Dermis blood vessel endothelial cell (primary cell): ENCODE measurements at places on chromosomes 6 and 20. TPM values are rescaled to one million over a fixed set of nuclear protein-coding genes. Genes with fewer than 3 reads are reported as not detected.

The C20orf141 gene
- not detected in 2 replicates for total RNA-seq

The ALDH5A1 gene
- 1.0 and 1.2 TPM in 2 replicates for total RNA-seq

The TSPO2 gene
- not detected in 2 replicates for total RNA-seq

The C20orf202 gene
- not detected in 2 replicates for total RNA-seq

The SFTA2 gene
- not detected in 2 replicates for total RNA-seq

The OTOR gene
- total RNA-seq = not detected in 2 replicates

The PTCHD4 gene
- total RNA-seq = 6.1 and 9.7 TPM in 2 replicates

The GRM1 gene
- 0.05 TPM in 1 of 2 replicates, not detected in the other for total RNA-seq

GRCh38 chr20:54199721-54200176 is 8.1 kb upstream of the PFDN4 start:
- peak; percentile 83 for DNase-seq

GRCh38 chr20:38143646-38144554 is 21.2 kb downstream of the TGM2 start:
- peak; percentile 94 for DNase-seq

DNA sequence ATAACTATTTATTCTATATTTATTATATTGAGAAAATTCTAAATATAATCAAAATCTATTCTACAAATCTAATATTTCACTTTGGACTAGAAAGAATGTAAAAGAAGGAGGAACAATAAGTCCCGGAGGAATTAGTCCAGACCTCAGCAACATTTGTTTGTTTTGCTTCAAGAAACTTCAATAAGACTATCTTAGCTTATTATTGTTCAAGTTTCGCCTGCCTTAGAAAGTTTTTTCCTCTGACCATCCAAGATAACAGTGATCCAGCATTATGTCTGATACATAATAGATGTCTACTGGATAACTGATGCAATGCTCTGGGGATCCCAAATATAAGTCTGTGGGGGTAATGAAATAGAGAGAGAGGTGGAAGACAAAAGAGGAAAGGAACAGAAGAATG is 28.7 kb upstream of the NT5E start:
- no peak for DNase-seq

DNA sequence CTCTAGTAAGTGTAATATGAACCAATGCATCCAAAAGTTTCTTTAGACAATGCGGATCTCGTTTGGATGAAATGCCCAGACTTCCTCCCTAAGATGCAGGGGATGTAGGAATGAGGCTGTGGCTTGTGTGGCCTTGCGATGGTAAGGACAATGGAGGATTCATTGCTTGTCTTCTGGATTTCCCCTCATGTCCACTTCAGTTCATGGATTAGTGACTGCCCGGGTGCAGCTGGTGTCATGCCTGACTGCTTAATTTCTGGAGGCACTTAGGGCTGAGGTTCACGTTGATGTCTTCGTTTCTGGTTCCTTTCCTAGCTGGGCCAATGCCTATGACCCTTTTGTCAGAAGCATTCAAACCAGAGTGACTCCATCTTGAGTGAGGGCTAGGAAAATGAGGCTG is 93.8 kb downstream of the SCP2D1 start:
- DNase-seq = no peak

GRCh38 chr6:40681622-40682021 is 94.5 kb upstream of the LRFN2 start:
- no peak for DNase-seq

DNA sequence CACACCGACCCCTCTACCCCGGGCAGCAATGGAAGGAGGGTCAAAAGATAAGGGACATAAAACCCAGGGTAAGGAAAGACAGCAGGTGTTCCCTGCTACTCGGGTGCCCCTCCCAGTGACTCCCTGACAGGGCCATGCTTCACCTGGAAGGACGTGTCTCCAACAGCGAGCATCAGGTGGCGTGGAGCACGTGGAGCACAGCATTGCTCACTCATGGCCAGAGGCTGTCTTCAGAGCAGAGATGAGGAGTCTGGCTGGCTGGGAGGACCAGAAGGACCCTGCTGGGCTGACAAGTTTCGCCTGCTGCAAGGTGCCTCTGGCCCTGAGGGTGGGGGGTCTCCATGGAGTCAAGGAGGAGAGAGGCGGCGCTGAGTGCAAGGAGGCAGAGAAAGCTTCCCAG is 15.3 kb upstream of the CDH22 start:
- no peak for DNase-seq

DNA sequence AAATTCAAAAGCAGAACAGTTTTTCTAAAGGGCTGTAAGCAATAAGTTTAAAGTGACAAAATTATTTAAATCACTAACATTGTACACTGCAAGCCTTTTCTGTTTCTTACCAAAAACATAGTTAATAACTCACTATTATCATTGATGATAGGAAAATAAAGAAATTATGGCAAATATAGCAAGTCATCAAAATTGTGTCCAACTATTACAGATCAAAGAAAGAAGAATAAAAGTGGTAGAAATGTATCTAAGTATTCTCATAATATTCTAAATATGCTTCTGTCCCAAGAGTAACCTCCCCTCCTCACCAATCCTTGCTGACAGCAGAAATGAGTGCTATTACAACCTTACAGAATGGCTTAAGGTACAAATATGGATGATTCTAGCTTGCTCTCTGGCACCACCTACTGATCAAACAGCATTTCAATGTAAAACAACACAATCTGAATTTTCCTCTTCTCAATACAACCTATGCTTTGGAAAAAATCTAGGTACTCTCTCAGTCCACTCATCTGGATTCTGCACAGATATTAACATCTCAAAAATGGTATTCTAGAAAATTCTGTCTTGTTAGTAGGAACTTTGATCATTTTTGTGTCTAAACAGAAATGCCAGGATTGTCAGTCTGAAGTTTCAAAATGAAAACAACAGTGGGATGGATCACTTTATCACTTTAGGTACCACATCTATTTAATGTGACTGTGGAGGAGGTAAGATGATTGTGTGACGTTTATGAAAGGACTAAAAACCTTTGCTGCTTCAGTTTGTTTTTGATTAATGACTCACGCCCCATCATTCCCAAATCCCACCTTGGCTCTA is 40.9 kb downstream of the ZFP64 start:
- peak; percentile 75 for DNase-seq

DNA sequence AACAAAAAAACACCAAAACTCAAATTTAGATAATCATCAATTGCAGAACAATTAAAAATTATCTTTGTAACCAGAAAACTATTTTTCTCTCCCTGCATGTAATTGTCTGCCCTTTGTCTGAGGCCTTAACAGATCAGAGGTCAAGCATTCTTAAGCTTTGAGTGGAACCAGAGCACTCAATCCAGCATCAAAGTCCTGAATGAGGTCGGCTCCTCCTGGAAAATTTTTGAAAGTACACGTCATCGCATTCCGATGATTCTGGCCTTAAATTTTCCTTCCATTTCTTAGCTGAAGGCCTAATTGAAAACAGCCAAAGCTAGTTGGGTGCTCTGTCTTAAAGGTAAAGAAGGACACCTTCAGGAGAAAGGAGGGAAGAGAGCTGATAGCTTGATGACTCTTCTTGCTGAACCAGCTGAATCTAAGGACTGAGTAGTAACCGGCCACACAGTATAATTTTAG is 510.2 kb upstream of the SULF2 start:
- DNase-seq = peak; percentile 97

- peak; percentile 83 for DNase-seq
These were observed 52.2 kb upstream of the FAM83C start for GRCh38 chr20:35344354-35344837.

GRCh38 chr20:9028419-9028818 is 40.5 kb upstream of the PLCB4 start:
- DNase-seq = no peak

DNA sequence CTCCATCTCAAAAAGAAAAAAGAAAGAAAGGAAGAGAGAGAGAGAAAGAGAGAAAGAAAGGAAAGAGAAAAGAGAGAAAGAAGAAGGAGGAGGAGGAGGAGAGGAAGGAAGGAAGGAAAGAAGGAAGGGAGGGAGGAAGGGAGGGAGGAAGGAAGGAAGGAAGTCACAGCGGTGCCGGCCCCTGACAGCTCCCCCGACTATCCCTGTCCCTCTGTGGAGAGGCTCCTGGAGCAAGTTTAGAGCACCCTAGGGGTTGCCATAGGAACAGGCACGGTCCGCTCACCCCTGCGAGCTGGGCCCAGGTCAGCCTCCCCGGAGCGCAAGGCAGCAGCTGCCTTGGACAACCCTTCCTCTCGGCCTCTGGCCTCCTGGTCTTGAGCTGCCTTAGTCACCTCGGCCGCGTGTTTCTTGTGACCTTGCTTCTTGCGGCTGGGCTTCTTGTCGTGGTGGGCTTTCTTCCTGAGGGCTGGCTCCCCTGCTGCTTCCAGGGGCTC is 6.8 kb downstream of the BNIP5 start:
- no peak for DNase-seq

DNA sequence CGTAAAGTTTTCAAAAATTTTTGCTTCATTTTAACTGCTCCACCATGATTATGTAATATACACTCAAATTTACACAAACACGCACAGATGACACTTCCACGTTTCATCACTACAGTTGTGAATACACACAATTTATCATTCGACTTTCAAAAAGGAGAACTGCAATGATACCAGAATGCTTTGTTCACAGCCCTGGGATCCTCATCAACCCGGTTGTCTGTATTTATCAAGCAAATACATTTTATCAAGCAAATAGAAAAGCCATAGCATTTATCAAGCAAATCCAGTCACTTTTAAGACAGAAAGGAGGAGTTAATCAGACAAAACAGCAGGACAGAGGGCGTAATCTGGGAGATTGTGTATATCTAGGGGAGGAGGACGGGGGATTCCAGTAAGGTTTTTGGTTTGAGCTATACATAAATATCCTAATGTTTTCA is 20.3 kb upstream of the ABT1 start:
- no peak for DNase-seq

GRCh38 chr20:53708129-53708968 is 114.7 kb upstream of the ZNF217 start:
- DNase-seq = no peak

DNA sequence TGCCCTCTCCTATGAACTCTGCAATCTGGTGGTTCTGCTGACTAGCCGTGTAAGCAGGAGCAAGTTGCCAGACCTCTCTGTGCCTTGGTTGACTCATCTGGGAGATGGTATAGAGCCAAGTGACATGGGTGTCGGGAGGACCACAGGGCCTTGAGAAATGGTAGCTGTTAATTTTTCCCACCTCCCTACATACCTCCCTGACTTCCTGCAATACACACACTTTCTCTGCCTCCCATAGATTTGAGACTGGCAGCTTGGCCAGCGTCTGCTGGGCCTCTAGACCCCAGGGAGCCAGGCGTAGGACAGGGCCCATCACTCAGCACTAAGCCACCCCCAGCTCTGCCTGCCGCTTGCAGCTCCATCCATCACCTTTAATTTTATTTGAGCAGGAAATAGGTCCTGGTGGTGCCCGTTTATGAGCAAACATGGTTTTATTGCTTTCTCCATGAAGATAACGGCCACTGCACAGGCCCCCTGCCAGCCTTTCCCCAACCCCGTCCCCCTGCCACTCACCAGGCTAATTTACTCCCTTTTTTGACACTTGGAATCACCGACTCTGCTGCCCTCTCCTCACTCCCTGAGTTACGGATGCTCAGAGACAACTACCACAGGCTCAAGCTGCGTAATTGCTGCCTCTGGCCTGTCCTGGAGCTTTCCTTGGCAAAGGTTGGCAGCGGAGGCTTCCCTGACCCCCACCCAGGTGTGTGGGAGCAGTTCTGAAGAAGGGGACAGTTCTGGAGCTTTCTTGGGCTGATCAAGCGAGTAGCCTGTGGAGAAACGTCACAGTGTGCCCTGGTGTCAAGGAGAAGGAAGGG is 11.1 kb downstream of the GLP1R start:
- DNase-seq = no peak

DNA sequence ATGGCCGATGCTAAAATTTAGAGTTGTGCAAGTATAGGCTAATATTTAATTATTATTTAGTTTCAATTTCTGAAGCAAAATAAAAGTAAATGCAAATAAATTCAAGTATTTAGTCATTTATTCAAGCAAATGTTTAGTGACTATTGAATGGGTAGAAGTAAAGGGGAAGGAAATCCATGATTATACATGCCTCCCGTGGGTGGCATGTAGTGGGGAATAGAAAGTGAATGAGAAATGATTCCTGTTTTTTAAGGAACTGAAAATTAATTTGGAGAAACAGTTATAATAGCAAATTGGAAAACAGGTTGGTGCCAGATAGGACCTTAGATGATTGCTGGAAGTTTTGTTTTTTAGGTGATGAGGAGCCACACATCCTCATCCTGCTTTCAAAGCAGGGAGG is 35.4 kb downstream of the FAM229B start:
- no peak for DNase-seq

- no peak for DNase-seq
These were observed 13.0 kb downstream of the EFCAB8 start for GRCh38 chr20:32871627-32872160.

DNA sequence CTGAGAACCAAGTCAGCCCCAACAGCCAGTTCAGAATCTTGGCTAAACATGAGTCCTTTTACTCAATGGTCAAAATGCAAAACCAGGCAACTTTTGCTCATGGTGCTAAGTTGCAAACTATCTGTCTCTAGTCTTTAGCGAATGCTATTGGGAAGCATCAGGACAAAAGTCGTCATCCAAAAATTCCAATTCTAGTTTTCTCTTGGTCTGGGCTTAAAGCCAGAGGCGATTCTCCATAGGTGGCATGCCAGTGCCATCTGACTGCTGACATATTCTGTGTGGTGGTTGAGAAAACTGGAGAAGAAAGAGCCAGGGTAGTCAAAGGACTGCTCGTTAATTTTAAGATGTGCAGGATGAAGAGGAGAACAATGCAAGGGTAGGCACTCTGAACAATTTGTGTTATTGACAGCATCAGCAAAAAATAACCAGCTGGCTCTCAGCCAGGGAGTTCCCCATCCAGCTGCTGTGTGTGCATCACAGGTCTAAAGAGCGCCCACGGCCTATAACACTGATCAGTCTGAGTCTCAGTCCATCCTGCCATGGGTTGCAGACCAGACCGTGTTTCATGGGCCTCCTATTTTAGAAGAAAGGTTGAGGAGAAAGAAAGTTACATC is 313.6 kb downstream of the ALDH8A1 start:
- peak; percentile 50 for DNase-seq

GRCh38 chr20:2086177-2086979 is 15.2 kb upstream of the STK35 start:
- no peak for DNase-seq

DNA sequence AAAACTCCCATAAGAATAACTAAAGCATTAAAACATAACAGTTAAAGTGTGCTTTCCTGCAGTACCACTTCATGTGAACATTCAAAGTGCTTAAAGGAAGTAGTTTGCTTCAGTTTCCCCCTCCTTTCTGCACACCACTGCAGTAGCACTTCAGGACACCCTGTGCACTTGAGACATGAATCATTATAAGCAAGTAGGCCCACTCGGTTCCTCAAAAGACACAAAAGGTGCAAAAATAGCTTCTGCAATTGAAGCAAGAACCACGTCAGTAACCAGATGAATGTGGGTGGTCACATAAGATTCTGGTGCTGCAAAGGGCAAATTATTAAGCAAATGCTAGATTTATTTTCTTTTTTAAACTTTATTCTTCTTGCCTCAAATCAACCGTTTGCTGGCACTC is 160.6 kb downstream of the HIVEP2 start:
- DNase-seq = no peak

GRCh38 chr6:149289192-149289781 is 28.2 kb upstream of the TAB2 start:
- DNase-seq = no peak

- no peak for DNase-seq
These were observed 157.6 kb upstream of the RPS6KA2 start for GRCh38 chr6:166784691-166785090.

- DNase-seq = no peak
These were observed 88.0 kb downstream of the CDS2 start for GRCh38 chr20:5214826-5215225.

- no peak for DNase-seq
These were observed 38.6 kb downstream of the TFEB start for GRCh38 chr6:41696788-41697187.
